ENCODE measurements at places on chromosomes 13 and 19.
A peak's percentile ranks its signal among the peaks of the same experiment; 100 is the strongest.

- H3K27me3 ChIP-seq: peaks cover 12% of the 10 kb centered on the region
- H3K27ac ChIP-seq: no peak overlapping the region
- H3K4me3 ChIP-seq: no peak overlapping the region
- no peak for DNase-seq
Observed at GRCh38 chr19:5345895-5346386, 5.3 kb upstream of the PTPRS start.

GRCh38 chr13:89857502-89857901 lies 1490.0 kb upstream of the MIR17HG start:
- no peaks in the 10 kb centered on the region for H3K4me1 ChIP-seq
- no peak overlapping the region for H3K27ac ChIP-seq
- no peak overlapping the region for H3K4me3 ChIP-seq
- no peaks in the 10 kb centered on the region for H3K36me3 ChIP-seq
- no peak for DNase-seq

DNA sequence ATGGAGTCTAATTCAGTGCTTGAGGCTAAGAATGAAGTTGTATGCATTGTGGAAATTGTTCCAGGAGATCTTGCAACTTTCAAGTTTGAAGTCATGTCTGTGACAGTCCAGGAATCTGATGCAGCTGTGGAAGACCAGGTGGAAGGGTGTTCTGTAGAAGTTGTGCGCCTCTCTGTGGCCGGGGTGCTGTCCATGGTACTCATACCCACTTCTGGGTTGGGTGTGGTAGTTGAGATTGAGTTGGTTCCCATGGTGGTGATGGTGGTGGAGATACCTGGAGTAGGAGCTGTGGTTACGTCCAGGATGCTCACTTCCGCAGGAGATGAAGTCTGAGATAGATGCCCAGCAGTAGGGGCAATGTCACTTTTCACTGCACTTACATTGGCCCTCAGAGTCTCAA lies 44.3 kb downstream of the MUC16 start:
- H3K4me1 ChIP-seq: no peaks in the 10 kb centered on the region
- no peak overlapping the region for H3K4me3 ChIP-seq
- H3K27me3 ChIP-seq: no peaks in the 10 kb centered on the region
- H3K27ac ChIP-seq: no peak overlapping the region
- no peak for DNase-seq

- no peak for DNase-seq
- peak overlapping the region; percentile 92 for H3K27ac ChIP-seq
- H3K4me3 ChIP-seq: peak overlapping the region; percentile 94
- H3K36me3 ChIP-seq: peaks cover 43% of the 10 kb centered on the region
- no peaks in the 10 kb centered on the region for H3K27me3 ChIP-seq
Observed at GRCh38 chr19:57947088-57947418, 453 bp downstream of the ZNF256 start.

- H3K27ac ChIP-seq: no peak overlapping the region
- H3K4me3 ChIP-seq: no peak overlapping the region
- peaks cover 2% of the 10 kb centered on the region for H3K4me1 ChIP-seq
- no peak for DNase-seq
- peaks cover 50% of the 10 kb centered on the region for H3K36me3 ChIP-seq
Observed at GRCh38 chr19:15260939-15261338, 28.7 kb upstream of the EPHX3 start.

- H3K27me3 ChIP-seq: peaks cover 3% of the 10 kb centered on the region
- H3K4me3 ChIP-seq: no peak overlapping the region
- DNase-seq: peak; percentile 4
- no peaks in the 10 kb centered on the region for H3K4me1 ChIP-seq
- no peaks in the 10 kb centered on the region for H3K36me3 ChIP-seq
- no peak overlapping the region for H3K27ac ChIP-seq
Observed at GRCh38 chr13:21637296-21637695, 33.3 kb upstream of the MICU2 start.

DNA sequence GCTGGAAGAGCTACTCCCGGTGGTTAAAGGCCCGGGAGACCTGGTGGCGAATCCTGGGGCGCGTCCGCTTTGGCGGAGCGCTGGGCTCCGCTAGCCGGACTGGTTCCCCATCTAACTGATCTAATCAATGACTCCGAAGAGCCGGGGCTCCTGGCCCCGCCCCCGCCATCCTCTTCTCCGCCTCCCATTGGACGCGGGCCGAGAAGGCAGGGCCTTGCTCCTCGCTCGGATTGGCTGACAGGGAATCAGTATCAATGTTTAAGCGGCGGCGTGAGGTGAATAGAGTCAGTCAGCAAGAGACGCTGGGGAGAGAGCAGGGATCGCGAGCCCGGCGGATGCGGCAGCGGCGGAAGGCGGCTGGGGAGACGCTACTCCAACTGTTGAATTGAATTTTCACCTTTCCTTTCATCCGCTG lies 1.7 kb upstream of the PCDH17 start:
- H3K4me3 ChIP-seq: peak overlapping the region; percentile 68
- H3K27ac ChIP-seq: no peak overlapping the region
- peaks cover 59% of the 10 kb centered on the region for H3K27me3 ChIP-seq
- DNase-seq: no peak
- peaks cover 2% of the 10 kb centered on the region for H3K36me3 ChIP-seq

DNA sequence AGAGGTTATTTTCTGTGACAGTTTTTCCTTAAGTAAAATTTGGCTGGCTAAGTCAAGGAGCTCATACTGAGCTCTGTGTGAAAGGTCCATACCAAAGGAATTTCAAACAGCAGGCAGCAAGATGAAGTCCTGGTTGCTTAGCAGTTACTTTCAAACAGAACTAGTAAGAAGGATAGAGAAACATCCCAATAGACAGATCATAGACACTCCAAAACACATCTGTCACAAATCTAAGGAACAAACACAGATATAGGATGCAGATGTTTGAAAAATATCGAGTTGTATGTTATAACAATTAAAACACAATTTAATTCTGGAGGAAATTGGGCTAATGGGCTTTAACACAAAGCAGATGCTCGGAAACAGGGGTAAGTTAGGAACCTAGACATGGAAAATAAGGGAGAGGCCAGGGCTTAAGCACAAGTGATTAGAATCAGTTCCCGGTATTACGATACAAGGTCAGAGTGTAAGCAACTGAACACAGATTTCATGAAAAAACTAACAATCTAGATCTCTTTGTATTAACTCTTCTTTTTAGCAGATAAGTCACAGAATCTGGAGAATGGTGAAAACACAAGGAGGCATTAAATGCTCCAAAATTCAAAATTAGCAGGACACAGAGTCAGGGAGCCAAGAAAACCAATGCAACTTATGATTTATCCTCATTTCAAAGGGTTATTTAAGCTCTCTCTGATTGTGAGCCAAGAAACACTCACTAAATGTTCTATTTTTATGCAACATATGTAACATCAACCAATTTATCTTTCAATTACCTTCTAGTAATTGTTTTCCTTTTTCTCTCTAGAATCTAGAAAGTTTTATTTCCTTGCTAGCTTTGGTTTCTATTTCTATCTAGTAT lies 1992.9 kb upstream of the PCDH20 start:
- no peaks in the 10 kb centered on the region for H3K4me1 ChIP-seq
- H3K27ac ChIP-seq: no peak overlapping the region
- H3K4me3 ChIP-seq: no peak overlapping the region
- no peaks in the 10 kb centered on the region for H3K36me3 ChIP-seq

DNA sequence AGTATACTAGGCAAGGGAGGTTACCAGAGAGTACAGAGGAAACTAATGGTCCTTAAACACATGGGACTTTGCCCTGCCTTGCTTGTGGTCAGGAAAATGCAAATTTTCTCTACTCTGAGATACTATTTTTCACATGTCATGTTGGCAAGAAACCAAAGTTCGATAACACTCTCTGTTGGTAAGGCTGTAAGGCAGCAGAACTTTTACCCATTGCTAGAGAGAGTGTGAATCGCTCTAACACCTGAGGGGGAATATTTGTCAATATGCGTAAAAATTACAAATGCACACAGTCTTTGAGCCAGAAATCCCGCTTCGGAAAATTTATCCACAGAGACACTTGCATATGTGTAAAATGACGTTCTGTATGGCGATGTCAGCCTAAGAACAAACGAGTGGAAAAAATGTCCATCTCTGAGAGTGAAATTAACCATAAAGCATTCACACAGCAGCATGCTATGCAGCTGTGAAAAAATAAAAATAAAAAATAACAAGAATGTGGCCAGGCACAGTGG lies 9.5 kb upstream of the RFX1 start:
- no peaks in the 10 kb centered on the region for H3K36me3 ChIP-seq
- DNase-seq: no peak
- no peak overlapping the region for H3K4me3 ChIP-seq
- peaks cover 7% of the 10 kb centered on the region for H3K4me1 ChIP-seq
- H3K27me3 ChIP-seq: no peaks in the 10 kb centered on the region

DNA sequence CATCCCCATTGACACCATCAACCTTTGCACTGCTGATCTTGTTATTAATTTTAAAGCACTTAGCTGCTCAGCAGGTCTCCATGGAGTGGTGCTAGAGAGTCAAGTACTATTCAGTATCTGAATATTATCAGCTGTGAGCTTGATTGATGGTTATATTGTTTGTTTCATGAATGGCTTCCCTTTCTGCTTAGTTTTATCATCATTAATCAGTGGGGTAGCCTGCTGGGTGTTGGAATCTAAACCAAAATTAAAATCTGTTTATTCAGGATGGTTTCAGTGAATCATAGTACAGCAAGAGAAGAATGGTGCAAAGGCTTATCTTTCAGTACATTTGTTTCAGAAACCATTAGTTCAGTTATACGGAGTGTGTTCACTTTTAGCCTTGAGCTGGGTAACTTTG lies 42.5 kb upstream of the SCEL start:
- no peak overlapping the region for H3K4me3 ChIP-seq
- no peak for DNase-seq
- no peaks in the 10 kb centered on the region for H3K4me1 ChIP-seq
- no peaks in the 10 kb centered on the region for H3K36me3 ChIP-seq
- no peak overlapping the region for H3K27ac ChIP-seq

DNA sequence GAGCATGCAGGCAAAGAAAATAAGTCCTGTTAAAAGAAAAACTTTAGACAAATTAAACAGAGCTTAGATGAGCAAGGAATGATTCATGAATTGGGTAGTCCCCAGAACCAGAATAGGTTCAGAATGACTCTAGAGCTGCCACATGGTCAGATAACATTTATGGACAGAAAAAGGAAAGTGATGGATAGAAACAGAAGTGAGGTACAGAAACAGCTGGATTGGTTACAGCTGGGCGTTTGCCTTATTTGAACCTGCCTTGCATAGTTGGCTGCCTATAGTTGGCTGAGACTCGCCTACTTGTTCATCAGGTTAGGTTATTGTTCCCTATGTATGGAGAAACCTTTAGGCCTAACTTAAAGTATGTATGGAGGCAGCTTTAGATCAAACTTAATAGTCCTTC lies 35.4 kb downstream of the WDFY2 start:
- DNase-seq: peak; percentile 17
- H3K27ac ChIP-seq: no peak overlapping the region
- H3K4me1 ChIP-seq: peaks cover 32% of the 10 kb centered on the region

DNA sequence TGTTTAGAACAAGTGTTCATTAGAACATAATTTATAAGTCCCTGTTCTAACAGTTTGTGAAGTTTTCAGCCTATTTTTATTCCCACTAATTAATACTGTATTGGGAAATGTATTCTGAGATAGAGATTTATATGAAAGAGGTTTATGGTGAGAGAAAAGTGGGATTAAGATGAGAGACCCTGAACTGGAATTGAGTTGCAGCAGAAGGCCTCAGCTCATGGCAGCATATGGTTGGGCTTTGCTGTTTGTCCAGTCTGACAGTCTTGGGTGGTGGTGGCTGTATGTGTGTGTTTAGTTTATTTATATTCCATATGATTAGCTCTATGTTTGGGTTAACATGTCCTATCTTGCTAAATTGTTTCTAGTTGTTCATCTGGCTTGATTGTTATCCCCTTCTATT lies 575.1 kb downstream of the SLITRK5 start:
- H3K27me3 ChIP-seq: no peaks in the 10 kb centered on the region
- H3K36me3 ChIP-seq: no peaks in the 10 kb centered on the region
- H3K4me1 ChIP-seq: no peaks in the 10 kb centered on the region
- no peak overlapping the region for H3K4me3 ChIP-seq
- H3K27ac ChIP-seq: no peak overlapping the region
- DNase-seq: no peak

GRCh38 chr19:47839411-47839810 lies 17.7 kb downstream of the CRX start:
- H3K36me3 ChIP-seq: no peaks in the 10 kb centered on the region
- no peak for DNase-seq
- no peaks in the 10 kb centered on the region for H3K4me1 ChIP-seq
- H3K27ac ChIP-seq: no peak overlapping the region
- H3K27me3 ChIP-seq: peaks cover 8% of the 10 kb centered on the region

GRCh38 chr19:28948026-28948425 lies 264.9 kb downstream of the UQCRFS1 start:
- no peaks in the 10 kb centered on the region for H3K4me1 ChIP-seq
- H3K4me3 ChIP-seq: no peak overlapping the region
- no peak for DNase-seq
- H3K27me3 ChIP-seq: no peaks in the 10 kb centered on the region

DNA sequence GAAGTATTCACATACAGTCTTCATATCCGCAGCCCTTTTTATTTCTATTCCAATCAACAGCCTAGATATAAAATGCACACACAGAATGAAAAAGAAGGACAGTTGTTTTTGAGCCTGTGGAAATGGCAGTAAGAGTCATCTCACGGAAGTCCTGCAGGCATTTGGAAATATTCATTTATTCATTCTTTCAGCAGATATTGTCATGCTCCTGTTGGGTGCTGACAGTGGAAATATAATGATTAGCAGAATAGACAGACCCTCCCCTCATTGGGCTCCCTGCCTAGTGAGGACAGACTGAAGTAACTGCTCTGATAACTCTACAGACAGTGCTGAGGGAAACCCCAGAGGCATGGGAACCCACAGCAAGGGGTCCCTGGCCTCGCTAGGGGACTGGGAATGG lies 392.3 kb downstream of the FOXO1 start:
- H3K27ac ChIP-seq: no peak overlapping the region
- no peaks in the 10 kb centered on the region for H3K27me3 ChIP-seq
- H3K36me3 ChIP-seq: no peaks in the 10 kb centered on the region
- no peak for DNase-seq
- peaks cover 12% of the 10 kb centered on the region for H3K4me1 ChIP-seq

DNA sequence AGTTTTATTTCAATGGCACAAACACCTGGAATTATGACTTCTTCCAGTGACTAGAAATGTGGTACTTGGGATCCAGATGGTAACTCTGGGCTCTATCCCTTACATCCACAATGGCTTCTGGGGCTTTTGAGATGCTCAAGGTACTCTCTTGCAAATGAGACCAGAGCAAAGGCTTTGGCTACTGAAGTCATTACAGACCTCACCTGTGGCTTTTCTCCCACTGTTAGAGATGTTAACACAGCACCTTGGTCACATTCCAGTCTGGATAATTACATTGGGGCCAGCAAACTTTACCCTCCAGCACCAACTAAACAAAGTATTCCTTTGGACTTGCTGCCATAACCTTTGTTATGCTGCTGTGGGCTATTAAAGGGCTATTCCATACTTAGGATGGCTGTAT lies 6.1 kb downstream of the ENOX1 start:
- H3K4me3 ChIP-seq: no peak overlapping the region
- peaks cover 29% of the 10 kb centered on the region for H3K27me3 ChIP-seq
- DNase-seq: no peak
- no peaks in the 10 kb centered on the region for H3K4me1 ChIP-seq
- H3K27ac ChIP-seq: no peak overlapping the region

Data from T-helper 2 cell treated with Interferon-gamma antibody and Interleukin-4, amounts not matched to agents 5 μg/mL and 100 μg/mL, for 36 hours (primary cell).